HuH-7 (cell line): ENCODE measurements at places on chromosomes 2 and 18.

GRCh38 chr2:230942920-230943896 is 18.2 kb upstream of the GPR55 start:
- DNase-seq, result no peak

- no peak for DNase-seq
Observed at GRCh38 chr18:42365591-42365990, 410.6 kb downstream of the PIK3C3 start.

DNA sequence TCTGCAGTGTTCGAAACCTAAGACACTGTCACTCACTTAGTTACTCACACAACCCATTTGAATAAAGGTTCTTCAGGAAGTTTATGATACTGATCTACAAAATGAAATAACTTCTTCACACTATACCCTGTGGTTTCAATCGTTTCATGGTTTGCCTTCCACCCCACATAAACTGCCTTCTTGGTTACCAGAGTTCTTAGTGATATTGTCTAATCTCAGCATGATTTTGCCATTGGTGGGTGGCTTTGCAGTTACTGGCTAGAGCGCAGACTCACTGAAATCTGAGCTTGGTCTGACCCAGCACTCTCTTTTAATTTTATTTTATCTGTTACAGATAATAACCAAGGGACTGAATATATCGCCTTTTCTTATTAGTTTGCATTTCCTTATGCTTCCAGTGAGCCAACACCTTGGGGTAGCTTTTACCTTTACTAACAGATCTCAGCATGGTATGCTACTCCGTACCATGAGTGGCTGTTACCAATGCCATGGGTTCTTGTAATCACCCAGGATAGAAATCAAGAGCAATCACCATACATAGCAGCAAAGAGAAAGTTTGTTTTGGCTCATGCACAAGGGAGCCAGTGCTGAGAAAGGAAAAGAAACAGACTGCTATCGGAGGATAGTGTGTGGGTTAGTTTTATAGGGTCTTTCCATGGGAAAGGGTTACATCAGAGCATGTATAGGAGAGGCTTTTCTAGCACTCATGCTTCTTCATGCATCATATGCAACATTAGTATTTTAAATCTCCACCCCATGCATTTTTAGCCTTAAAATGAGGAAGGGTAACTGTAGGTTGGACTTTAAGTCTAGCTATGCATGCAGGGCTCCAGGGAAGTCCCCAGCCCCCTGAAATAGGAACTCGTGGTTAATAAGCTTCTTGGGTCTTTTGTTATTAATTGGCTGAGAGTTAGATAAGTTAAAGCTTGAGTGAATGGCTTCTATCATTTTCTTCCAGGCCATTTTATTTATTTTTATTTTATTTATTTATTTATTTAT is 33.3 kb downstream of the ANXA4 start:
- DNase-seq, result no peak

DNA sequence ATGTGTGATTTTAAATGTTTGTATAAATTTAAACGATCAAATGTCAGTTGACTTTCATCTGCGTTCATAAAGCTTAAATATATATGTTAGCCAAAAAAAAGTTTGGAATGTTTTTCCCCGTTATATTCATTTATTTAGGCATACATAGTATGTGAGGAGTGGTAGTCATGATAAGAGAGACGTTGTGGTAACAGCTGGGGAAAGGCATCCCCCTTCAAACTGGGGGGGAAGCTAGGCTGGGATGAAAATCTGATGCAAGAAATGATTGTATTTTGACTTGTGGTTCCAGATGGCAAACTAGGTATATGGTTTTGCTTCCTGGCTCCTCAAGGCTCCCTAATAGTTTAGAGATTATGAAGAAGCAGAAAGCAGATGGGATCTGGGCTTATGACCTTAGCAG is 30.1 kb downstream of the ITGA6 start:
- no peak for DNase-seq

DNA sequence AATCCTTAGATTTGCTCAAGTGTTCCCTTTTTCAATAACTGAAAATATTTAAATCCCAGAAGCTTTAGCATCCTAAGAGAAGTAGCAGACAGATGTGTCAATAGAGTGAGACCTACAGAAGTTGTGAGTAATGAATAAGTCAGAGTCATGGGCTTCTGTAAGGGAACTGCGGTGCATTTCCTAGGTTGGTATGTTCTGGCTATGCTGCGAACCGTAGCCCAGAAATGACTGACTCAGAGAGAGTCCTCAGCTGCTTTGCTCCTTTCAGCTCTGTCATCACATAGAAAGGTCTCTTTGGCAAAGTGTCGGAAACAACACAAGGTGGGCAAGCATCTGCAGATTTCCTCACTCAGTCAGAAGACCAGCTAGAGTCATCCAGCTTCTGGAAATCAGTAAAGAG is 297.1 kb downstream of the ARHGAP15 start:
- no peak for DNase-seq

DNA sequence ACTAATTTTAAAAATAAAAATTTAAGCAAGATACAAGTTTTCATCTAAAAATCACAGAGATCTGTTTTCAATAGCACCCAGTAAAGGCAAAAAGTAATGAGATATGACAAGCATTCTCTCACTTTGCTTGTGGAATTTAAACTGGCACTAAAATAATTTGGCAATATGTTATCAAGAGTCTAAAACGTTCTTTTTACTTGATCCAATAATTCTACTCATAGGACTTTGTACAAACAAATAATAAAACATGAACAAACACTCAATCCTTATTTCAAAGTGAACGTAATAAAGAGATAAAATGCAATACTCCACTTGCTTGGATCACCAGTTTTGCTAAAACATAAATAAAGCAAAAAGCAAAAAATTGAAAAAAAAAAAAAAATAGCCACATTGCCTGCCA is 30.4 kb downstream of the PIAS2 start:
- no peak for DNase-seq
